Uterine smooth muscle cell (primary cell): ENCODE measurements at places on chromosomes 4 and X. TPM values are rescaled to one million over a fixed set of nuclear protein-coding genes. Genes with fewer than 3 reads are reported as not detected.

IL13RA2 gene
- total RNA-seq, result 100 and 137 TPM in 2 replicates

AKAP14 gene
- not detected in 2 replicates for total RNA-seq

S100G gene
- not detected in 2 replicates for total RNA-seq

CENPI gene
- 18.1 and 46.5 TPM in 2 replicates for total RNA-seq

ASMT gene
- not detected in 2 replicates for total RNA-seq

USP38 gene
- total RNA-seq, result 23.0 and 23.2 TPM in 2 replicates

HSFX4 gene
- not detected in 2 replicates for total RNA-seq

GPAT3 gene
- total RNA-seq, result 30.2 and 47.6 TPM in 2 replicates

ESX1 gene
- total RNA-seq, result 0.12 TPM in 1 of 2 replicates, not detected in the other

ADH6 gene
- total RNA-seq, result under 0.01 TPM in 1 of 2 replicates, not detected in the other
